ENCODE measurements at places on chromosomes 13 and 19. TPM values are rescaled to one million over a fixed set of nuclear protein-coding genes. Genes with fewer than 3 reads are reported as not detected.

GRCh38 chr13:32025730-32026129 lies 5.8 kb upstream of the FRY start:
- DNase-seq: no peak

DNA sequence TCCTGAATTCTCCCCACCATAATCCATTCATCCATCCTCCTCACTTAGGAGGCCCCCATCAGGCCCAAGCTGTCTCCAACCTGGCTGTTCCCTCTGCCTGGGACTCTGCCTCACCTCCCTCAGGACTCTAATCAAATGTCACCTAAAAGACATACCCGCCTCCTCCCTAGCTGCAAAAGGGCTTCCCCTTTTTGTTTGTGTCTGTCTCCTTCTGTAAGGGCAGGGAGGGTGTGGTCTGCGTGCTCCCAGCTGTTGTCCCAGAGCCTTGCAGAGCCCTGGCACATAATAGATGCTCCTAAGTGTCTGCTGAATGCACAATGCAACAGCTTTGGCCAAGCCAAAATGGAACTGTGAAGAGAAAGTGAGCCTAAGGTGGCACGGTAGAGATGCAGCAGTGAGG lies 4.4 kb downstream of the TRIR start:
- DNase-seq: no peak

ZNF254 gene
- 11.6 TPM for polyA plus RNA-seq

DNA sequence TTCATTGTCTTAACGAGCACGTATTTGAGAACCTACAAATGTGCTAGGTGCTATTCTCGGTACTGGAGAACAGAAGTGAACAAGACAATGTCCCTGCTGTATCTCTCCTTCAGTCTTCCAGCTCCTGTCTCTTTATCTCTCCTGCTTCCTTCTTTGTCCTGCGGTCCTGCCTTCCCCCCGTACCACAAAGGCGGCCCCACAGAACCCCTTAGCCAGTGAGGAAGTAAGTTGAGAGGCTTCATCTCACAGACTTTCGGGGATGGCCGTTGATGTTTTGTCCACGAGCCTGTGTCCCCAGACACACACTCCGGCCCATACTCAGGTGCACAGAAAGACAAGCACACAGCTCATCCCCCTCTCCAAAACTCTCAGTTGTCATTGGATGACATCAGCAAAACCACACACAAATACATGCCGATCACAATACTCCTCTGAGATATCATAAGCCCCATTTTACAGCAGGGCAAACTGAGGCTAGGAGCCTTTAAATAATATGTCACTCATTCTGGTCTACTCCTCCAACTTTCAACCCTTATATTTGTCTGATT lies 507 bp upstream of the SWSAP1 start:
- DNase-seq: no peak

GRCh38 chr13:43991773-43992201 lies 112.1 kb downstream of the LACC1 start:
- DNase-seq: no peak

MATK gene
- polyA plus RNA-seq: 6.6 TPM

GRCh38 chr13:110756219-110756631 lies 42.7 kb downstream of the ING1 start:
- DNase-seq: no peak

PLIN5 gene
- polyA plus RNA-seq: 3.1 TPM

- no peak for DNase-seq
These were observed 13.9 kb downstream of the FOXO1 start for GRCh38 chr13:40652588-40652940.

GRCh38 chr13:34678154-34678553 lies 263.9 kb upstream of the NBEA start:
- no peak for DNase-seq

DNA sequence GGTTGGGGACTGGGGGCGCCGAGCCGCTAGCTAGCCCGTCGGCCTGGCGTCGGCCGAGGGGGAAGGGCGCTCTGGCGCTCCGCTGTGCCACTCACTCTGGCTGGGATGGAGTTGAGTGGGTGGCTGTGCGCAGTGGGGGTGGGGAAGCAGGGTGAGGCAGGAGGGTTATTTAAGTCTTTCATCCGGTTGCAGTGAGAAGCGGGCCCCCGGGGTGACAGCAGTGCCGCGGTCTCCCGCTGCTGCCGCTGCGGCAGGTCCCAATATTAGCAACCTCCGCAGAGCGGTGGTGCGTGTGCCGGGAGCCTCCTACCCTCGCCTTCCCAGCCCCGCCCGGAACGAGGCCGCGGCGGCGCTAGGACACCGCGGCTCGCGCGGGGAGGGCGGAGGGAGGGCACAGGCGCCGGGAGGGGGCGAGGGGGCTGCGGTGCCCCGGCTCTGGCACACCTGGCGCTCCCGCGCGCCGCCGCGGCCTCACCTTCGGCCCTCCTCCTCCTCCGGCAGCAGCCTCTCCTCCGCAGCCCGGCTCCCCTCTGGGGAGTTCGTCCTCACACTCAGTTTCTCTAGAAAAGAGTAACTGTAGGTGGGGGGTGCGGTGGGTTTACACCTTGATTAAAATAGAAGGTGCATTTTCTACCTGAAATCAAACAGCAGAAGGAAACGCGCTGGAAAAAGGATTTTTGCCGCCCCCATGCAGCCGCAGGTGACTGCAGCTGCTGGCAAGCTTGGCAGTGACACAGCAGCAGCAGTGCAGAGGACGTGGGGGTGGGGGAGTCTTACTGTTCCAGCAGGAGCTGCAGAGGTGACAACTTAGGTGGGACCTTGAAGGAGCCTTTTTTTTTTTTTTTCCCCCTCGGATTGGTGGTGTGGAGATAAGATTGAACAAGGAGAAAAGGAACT lies 4.5 kb downstream of the FGF9 start:
- DNase-seq: peak; percentile 63

DNA sequence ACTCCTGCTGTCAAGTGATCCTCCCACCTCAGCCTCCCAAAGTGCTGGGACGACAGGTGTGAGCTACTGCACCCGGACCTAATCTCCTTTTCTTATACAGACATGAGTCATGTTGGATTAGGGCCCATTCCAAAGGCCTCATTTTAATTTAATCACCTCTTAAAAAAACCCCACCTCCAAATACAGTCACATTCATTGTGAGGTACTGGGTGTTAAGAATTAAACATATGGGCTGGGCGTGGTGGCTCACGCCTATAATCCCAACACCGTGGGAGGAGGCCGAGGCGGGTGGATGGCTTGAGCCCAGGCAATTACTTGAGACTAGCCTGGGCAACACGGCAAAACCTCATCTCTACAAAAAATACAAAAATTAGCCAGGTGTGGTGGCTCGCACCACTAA lies 46.6 kb downstream of the PIN1 start:
- no peak for DNase-seq

GRCh38 chr13:69959046-69959445 lies 148.6 kb upstream of the ATXN8OS start:
- no peak for DNase-seq

DNA sequence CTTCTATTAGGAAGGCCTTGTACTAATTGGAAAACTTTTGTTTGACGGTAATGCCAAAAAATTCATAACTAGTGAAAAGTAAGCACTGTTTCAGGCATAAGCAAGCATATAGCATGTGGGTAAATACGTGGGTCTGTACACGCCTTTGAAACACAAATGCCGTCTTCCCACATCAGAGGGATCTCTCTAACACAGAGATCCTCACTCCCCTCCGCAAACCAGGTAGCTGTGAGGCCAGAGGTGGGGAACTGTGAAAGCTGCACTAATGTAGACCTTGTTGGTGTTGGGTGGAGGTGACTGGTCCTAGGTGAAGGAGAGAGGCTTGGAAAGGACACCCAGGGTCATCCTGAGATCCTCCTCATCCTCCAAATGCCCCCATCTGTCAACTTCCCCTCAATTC lies 16.0 kb upstream of the POU2F2 start:
- no peak for DNase-seq

WDR88 gene
- not detected for polyA plus RNA-seq

DNA sequence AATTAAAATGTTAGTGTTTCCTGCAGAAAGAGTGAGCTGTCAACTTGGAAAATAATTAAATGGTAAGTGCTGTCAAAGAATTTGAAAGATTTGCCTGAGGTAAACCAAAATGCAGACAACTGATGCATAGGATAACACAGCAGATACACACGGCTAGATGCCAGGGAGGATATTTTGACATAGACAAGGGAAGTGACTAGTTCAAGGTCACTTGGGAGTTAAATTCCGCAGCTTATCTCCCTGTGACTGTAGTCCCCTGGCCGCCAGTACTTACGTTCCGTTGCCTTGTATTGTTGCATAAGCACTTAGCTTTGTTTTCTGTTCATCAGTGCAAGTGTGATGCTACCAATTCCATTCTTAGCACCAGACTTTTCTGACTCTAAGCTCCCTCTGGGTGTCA lies 247.3 kb upstream of the MAB21L1 start:
- no peak for DNase-seq

Data from sigmoid colon (tissue), 7 donors.